ENCODE measurements at places on chromosomes 3 and 15.

GRCh38 chr15:65839354-65839901 is 29.9 kb upstream of the RAB11A start:
- DNase-seq: no peak

DNA sequence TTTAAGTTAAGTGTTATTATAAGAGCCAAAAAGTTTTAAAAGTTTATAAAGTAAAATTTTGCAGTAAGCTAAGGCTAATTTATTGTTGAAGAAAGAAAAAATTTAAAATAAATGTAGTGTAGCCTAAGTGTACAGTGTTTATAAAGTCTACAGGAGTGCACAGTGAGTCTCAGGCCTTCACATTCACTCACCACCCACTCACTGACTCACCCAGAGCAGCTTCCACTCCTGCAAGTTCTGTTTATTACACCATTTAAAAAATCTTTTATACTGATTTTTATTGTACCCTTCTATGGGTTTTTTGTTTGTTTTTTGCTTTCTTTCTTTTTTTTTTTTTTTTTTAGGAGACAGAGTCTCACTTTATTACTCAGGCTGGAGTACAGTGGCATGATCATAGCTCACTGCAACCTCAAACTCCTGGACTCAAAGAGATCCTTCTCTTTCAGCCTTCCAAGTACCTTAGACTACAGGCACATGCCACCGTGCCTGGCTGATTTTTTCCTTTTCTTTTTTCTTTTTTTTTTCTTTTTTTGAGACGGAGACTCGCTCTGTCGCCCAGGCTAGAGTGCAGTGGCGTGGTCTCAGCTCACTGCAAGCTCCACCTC is 25.9 kb downstream of the CSTA start:
- no peak for DNase-seq

DNA sequence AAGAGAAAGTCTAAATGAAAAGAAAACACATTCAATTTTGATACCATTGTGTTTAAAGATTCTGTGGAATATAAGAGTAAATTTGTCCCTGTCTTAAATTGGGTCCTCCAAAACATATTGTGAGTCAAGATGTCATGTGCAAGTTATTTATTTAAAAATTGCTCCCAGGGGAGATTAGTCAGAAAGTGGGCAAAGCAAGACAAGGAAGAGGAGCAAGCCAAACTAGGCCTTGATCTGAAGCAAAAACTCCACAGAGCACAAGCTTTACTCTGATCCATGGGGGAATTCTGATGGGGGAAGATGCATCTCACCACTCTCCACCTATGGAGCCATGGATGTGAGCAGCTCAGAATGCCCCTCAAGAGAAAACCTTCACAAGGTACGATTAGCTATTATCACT is 342.8 kb upstream of the IL12A start:
- no peak for DNase-seq

DNA sequence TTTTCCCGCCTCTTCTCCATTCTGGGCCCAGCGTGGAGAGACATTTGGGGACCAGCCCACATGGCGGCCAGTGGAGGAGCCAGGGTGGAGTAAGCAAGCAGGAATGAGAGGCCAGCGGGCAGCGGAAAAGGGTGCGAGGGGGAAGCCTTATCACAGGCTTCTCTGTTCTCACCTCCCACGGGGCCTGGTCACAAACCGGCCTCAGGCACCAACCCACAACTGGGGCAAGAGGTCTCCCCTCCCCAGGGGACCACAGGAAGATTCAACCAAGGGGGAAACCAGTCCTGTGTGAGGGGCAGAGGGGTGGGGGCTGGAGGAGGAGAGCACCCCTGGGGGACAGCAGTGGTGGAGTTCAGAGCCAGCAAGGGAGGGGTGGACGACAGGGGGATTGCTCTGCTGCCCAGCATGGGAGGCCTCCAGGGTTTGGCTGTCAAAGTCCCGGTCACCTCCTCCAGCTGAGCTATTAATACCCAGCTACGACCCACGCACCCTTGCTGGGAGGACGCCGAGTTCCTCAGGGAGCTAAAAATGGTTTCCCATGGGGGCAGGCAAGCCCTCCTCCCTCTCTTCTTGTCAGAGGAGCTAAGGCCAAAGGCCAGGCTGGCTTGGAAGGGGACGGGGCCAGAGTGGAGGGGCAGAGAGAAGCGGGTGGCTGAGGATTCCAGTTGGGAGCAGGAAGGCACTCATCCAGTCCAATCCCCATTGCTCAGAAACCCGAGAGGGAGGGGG is 23.8 kb upstream of the RPL29 start:
- no peak for DNase-seq

GRCh38 chr3:128382221-128382807 is 84.4 kb downstream of the DNAJB8 start:
- DNase-seq: no peak

GRCh38 chr3:115081444-115081843 is 65.6 kb downstream of the ZBTB20 start:
- no peak for DNase-seq

- no peak for DNase-seq
These were observed 171.1 kb downstream of the KCNAB1 start for GRCh38 chr3:156291272-156292123.

GRCh38 chr3:53970661-53971060 is 79.0 kb upstream of the SELENOK start:
- DNase-seq: no peak

GRCh38 chr3:40653001-40653400 is 128.2 kb downstream of the ZNF621 start:
- DNase-seq: no peak

DNA sequence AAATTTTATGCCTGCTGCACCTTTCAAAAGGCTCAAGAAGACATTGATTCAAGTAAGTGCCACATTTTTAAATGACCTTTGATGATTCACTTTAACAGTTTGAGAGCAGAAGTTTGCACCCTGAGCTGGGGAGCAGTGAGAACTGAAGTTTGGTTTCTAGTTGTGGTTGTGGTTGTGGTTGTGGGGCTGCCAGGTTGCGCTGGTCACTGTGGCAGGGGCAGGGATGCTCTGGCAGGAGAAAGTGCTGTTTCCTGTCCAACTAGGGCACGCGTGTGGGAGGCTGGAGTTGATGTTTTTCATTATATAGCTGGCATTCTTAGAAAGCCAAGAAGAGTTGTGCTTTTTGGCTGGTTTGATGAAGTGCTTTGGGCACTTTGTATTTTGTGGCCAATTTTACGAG is 339.7 kb upstream of the NR2F2 start:
- no peak for DNase-seq

DNA sequence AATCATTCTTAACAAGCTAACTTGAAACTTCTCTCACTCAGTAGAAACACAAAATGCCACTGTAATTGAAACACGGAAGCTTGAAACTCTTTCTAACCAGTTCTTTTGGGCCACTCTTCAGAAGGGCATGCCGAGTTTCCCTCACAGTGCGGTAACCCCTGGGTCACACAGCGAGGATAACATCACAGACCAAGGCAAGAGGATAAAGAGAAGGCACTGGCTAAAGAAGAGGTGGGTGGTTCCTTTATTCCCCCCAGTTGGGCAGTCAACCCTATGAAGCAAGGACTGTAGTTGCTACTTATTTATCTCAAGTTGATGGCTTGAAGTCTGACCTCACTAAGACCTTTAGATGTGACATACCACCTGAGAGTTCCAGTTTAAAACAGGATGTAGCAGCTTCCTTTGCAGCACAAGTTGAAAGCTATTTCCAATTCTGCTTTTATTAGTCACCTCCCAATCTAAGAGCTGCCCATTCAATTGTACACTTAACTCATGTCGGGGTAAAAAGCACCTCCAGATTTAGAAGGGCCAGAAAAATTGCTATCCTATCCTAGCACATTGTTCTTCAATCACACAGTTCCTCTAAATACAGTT is 272.4 kb downstream of the TIGIT start:
- DNase-seq: no peak

DNA sequence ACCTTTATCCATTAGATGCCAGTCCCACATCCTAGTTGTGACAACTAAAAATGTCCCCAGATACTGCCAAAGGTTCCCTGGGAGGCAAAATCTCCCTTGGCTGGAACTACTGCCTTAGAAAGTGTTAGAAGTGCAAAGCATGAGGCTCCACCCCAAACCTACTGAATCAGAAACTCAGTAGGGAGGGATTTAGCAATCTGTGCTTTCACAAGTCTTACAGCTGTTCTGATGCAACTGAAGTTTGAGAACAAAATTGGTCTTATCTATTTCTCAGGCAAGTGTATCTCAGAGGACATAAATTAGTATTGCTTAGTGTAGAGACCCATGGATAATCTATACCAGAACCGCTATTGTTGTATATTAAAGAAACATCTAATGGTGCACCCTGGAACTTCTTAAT is 70.2 kb downstream of the CLDN1 start:
- no peak for DNase-seq

- peak; percentile 59 for DNase-seq
These were observed 50.8 kb upstream of the PLAAT1 start for GRCh38 chr3:193190146-193190786.

DNA sequence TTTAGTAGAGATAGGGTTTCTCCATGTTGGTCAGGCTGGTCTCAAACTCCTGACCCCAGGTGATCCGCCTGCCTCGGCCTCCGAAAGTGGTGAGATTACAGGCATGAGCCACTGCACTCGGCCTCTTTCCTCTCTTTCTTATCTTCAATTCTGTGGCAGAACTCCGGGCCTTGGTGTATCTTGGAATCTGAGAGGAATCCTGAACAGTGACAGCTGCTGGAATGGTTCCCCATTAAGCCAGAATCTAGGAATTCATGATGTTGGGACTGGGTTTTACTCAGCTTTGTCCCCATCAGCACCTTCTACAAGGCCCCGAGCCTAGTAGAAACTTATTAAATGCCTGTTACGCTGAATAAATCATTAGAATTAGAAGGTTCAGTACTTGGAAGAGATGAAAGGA is 81.4 kb downstream of the GPR156 start:
- no peak for DNase-seq

- no peak for DNase-seq
These were observed 18.6 kb downstream of the PDIA5 start for GRCh38 chr3:123085293-123085931.

GRCh38 chr3:120449701-120450599 is 842 bp downstream of the FSTL1 start:
- no peak for DNase-seq

DNA sequence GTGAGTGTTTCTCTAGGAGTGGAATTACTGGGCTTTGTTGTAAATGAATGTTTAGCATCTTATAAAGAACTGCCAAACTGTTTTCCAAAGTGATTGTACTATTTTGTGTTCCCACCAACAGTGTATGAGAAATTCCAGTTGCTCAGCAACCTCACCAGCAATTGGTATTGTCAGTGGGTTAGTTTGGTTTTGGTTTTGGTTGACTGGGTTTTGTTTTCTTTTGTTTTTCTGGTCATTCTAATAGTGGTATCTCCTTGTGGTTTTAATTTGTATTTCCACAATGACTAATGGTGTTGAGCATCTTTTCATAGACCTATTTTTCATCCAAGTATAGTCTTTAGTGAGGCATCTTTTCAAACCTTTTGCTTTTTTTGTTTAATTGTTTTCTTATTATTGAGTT is 27.1 kb downstream of the FILIP1L start:
- peak; percentile 32 for DNase-seq

- no peak for DNase-seq
These were observed 11.5 kb upstream of the SPINK8 start for GRCh38 chr3:48344867-48345507.

- no peak for DNase-seq
These were observed 32.2 kb upstream of the CDCP1 start for GRCh38 chr3:45178183-45179023.

- DNase-seq: no peak
These were observed 92.8 kb downstream of the FOXP1 start for GRCh38 chr3:71490692-71491091.

GRCh38 chr3:108103040-108103751 is 12.4 kb upstream of the CD47 start:
- DNase-seq: no peak

DNA sequence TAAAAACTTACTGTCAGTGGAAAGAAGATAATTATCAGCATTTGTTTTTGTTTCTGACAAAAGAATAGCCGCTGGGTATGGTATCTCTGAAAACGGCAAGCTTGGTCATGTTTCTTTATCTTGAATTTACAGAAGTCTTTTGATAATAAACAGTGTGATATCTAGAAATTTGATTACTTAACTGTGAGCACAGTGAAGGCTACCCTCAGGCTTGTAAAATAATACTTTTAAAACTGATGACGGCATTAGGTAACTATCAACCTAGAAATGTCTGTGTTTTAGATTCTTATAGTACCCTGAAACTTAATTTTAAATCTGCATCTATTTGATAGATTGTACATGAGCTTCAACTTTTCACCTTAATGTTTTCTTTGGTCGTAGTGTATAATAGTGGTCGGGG is 43.4 kb downstream of the NSUN3 start:
- DNase-seq: no peak

GRCh38 chr3:154102225-154102624 is 19.0 kb upstream of the ARHGEF26 start:
- no peak for DNase-seq

DNA sequence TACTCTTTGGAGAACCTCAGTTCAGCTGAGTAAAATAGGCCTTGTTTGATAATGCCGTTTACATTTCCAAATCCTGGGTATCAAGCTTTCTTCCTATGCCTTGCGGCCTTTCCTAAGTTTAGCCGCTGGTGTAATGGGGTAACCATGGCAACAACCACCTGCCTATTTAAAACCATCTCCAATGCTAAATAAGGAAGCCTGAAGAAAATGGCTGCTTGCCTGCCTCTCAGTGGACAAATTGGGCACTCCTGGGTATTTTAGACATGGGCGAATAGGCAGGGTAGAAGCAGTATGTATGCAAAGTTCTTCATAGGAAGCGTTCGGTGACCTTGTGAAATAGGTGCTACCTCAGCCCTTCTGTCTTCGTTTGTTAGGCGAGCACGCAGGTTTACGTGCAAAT is 122.7 kb downstream of the DGKG start:
- DNase-seq: peak; percentile 14

DNA sequence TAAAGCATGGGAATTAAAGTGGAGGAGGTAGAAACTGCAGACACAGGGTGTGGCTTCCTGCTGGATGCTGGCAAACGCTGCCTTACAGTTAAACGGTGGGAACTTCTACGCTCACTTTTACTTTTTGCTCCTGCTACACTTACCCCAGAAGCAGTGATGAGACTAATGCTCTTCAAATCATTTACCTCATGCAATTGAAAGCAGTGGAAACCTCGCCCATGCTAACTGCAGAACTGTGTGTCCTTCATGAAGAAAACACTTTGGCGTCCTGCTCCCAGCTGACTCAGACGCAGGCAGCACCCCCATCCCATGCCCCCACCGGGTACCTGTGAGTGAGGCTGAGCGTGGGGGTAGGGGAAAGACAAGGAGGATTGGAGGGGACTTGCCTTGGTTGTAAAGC is 31.8 kb downstream of the UPK1B start:
- no peak for DNase-seq

DNA sequence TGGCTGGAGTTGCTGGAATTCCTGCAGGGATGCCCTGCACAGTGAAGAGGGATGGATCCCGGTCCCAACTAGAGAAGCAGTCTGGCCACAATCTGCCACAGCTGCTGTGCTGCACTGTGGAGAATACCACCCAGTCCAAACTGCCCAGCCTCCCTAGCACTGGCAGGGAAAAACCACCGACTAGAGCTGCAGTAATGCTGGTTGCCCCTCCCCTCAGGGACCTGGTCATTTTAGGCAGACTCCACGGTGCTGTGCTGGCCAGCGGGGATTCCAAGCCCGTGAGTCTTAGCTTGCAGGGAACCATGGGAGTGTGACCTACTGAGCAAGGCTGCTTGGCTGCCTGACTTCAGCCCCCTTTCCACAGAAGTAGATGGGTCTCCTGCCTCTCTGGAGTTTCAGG is 478.0 kb upstream of the ATP11B start:
- DNase-seq: no peak

- DNase-seq: no peak
These were observed 3.3 kb downstream of the PRTG start for GRCh38 chr15:55739641-55740040.

Data from NCI-H774 (cell line).